ENCODE measurements at places on chromosomes 3 and 15.

GRCh38 chr15:67862750-67863441, 23.1 kb upstream of the RNU6-1 start:
- DNase-seq = no peak

- no peak for DNase-seq
Observed at GRCh38 chr3:149476225-149476624, 1.7 kb downstream of the TM4SF4 start.

DNA sequence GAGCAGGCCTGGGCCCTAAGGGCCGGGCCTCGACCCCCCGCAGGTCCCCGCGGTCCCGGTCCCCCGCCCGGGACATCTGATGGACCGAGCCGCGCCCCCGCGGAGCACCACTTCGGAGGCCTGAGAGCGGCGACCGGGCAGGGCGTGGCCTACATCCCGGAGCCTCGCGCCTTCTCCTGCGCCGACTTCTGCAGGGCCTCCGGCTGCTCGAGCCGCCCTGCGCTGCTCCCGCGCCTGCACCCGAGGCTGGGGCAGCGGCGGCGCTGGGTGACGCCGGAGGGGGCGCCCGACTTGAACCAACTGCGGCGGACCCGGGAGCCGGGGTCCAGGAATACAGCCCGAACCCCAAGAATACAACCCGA, 14.9 kb upstream of the GP9 start:
- DNase-seq = no peak

- no peak for DNase-seq
Observed at GRCh38 chr15:89459271-89460038, 36.9 kb downstream of the RHCG start.

GRCh38 chr3:134179508-134179907, 71.2 kb downstream of the RYK start:
- no peak for DNase-seq

Measured in fibroblast of gingiva (primary cell).